ENCODE measurements at places on chromosomes 2 and 18. TPM values are rescaled to one million over a fixed set of nuclear protein-coding genes. Genes with fewer than 3 reads are reported as not detected.

The SEPTIN10 gene
- total RNA-seq: 151 TPM

The AMMECR1L gene
- 34.1 TPM for total RNA-seq

The SCTR gene
- 1.1 TPM for total RNA-seq

The SUPT7L gene
- total RNA-seq: 39.9 TPM

The HOXD12 gene
- not detected for total RNA-seq

DNA sequence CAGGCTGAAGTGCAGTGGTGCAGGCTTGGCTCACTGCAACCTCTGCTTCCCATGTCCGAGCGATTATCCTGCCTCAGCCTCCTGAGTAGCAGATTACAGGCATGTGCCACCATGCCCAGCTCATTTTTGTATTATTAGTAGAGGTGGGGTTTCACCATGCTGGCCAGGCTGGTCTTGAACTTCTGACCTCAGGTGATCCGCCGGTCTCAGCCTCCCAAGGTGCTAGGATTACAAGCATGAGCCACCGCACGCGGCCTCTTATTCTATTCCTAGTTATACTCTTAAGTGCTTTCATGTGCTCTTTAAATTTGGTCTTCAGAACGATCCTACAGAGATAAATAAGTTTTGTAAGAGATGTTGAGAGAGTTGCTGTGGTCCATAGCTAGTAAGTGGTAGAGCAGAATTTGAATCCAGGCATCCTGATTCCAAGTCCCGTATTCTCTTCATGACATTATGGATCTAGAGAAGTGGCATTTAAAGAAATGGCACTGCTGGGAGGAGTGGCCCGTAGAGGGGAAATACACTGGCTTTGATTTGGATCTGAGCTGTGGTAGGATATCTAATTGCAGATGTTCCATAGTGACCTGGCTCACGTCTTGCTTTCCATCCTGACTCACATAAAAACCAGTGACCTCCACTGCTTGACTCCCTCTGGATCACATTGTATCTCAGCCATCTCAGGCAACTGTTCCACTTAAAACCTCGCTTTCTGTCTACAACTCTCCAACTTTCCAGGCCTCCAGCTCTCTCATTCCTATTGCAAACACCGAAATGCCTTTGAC lies 22.8 kb upstream of the ME2 start:
- no peak for DNase-seq

DNA sequence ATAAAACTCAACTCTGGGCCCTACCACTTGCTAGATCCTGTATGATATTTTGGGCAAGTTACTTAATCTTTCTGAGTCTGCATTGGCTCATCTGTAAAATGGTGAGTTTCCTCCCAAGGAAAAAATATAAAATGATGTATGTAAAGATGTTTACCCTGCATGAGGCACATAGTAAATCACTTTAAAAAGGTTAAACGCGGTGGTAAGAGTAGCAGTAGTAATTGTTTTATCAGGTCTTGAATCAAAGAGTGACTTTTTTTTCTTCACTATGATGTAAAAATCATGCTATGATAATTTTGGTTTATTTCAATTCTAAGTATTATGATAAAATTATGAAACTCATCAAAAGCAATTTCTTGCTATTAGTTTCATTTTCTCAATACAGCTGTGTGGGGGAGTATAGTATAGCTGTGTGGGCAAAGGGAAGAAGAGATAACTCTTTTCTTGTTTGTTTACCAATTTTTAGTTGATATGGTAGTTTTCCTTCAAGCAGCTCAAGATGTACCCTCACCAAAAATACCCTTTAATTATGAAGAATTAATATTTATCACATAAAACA lies 10.7 kb downstream of the ARHGAP15 start:
- DNase-seq: no peak

- no peak for DNase-seq
Measured at GRCh38 chr18:3269241-3269913, 7.4 kb downstream of the MYL12B start.

DNA sequence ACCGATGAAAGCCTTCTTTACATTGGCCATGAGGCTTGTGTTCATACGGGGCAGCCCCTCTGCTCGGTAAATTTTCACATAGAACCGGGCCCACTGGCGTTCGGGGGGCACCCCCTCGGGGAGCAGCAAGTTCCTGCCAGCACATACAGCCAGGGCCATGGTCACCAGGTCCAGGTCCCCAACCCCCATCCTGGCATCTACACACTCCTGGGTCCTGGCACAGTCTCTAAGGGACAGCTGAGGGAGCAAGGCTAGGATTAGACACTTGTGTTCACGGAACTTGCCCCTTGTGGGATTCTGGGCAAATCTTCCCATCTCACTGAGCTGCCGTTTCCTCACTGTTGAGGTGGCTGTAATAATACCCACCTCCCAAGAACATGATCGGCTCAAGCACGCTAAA lies 5.6 kb upstream of the OTOF start:
- no peak for DNase-seq

GRCh38 chr2:239482778-239483712 lies 82.2 kb upstream of the HDAC4 start:
- no peak for DNase-seq

DNA sequence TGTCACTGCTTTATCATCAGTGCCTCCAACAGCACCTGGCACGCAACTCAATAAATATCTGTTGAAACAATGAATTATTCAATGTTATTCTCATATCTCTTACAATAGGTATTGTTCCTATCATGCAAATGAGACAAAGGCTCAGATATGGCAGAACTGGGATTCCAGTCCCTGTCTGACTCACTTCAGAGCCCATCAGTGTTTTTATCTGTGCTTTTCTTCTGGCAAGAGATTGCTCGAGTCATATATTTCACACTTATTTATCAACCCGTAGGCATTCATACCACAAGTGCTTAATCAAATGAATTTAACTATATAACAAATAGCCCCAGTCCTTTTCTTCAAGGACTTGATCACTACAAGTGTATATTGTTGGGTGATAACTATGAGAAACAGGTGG lies 76.4 kb upstream of the TSPYL6 start:
- DNase-seq: no peak

GRCh38 chr2:26556309-26557243 lies 78.7 kb upstream of the OTOF start:
- DNase-seq: no peak

GRCh38 chr2:199189229-199189628 lies 268.5 kb downstream of the SATB2 start:
- DNase-seq: no peak

Data from testis (tissue), 5 donors.